ENCODE measurements at places on chromosomes 2 and 18.

DNA sequence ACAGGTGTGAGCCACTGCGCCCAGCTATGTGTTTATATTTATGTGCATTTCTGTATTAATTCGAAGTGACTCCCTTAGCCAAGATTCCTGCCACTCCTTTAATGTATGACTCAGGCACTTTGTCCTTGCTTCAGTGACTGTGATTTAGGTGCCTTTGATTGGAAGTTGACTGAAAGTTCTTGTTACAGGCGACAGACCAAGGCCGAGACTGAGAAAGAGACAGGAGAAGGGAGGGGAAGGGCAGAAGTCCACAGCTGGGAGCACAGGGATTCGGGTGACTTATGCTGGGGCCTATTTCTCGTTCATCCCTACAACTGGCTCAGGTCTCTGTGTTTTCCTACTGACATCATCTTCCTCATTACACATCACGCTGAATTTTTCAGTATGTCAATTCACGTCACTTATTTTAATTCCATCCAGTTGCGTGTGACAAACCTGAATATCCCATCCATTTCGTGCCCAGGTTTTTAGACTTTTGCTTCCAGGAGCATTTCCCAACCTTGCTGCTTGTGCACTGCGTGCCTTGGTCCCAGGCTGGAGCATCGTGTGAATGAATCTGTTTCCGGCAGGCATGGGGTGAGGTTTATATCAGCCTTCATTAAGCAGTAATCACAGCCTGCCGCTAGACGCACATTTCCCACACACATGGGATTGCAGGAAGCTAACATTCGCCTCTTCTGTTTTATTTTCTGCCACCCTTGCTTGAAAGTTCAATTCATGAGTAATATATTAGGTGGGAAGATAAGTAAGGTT lies 42.4 kb downstream of the TMEM18 start:
- no peak for ATAC-seq

DNA sequence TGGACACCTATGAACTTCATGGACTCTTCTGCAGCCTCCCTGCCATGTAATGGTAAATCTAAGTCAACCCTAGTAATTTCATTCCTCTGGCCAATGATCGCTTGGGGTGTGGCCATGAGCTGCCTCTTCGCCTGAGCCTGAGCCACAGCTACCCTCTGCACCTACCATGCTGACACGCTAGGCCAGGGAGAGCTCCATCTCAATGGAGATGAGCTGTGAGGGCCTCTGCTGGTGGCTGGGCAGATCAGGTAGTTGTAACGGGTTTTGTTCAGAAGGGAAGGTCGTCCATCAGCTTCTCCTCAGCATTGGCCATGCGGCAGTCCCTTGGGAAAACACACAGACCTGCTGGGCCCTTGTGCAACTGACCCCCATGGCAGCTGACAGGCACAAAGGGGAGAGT lies 24.4 kb downstream of the MPHOSPH10 start:
- ATAC-seq = peak; percentile 44

DNA sequence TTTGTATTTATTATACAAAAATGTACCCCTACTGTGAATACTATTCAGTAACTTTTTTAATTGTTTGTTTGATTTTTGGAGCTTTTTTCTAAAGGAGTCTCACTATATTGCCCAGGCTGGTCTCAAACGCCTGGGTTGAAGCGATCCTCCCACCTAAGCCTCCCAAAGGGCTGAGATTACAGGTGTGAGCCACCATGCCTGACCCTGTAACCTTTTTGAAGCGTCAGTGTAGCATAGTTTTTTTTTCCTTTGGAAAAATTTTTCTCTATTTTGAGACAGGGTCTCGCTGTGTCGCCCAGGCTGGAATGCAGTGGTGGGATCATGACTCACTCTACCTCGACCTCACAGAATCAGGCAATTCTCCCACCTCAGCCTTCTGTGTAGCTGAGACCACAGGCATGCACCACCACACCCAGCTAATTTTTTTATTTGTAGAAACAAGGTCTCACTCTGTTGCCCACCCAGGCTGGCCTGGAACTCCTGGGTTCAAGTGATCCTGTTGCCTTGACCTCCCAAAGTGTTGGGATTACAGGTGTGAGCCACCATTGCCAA lies 2.0 kb downstream of the GMCL1 start:
- no peak for ATAC-seq

- no peak for ATAC-seq
These were observed 22.6 kb upstream of the TMEM214 start for GRCh38 chr2:27010139-27010538.

DNA sequence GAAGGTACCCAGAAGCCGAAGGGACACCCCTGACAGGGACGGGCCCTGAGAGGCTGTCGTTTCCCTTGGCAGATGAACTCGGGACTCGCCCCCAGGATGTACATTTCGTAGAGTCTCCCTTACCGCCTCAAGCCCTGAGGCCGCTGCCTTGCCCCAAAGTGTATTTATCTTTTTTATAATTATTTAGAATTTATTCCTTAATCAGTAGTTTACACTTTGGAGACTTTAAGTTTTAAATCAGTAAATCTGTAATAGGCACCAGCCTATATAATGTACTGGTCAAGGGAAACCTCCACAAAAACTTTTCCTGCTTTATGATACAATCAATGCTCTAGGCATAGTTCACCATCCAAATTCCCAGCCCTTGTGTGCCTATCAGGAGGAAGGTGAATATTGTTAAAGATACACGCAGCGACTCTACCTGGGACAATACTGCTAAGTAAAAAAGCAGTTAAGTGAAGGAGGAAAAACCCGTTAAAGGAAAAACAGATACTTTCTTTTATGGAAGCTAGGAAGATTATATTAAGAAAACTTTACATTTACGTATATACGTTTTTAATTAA lies 848 bp downstream of the VRK2 start:
- ATAC-seq = no peak

- no peak for ATAC-seq
These were observed 83.9 kb downstream of the FAM210A start for GRCh38 chr18:13642440-13642827.

DNA sequence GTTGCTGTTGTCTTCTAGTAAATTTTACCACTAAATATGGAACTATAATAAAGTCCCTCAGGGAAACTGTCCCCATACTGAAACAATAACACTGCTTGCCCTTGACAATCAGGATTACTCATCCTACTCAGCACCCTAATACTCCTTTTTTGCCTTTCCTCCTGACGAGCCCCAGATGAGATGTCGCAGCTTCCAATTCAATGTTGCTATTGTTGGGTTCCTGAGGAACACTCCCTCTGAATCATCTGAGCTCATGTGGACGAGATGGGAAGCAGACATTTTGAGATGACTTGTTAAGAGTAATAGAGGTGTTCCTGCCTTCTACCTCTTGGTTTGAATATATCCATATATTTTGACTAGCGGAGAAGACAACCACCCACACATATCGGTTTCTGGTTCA lies 187.8 kb upstream of the FAM98A start:
- no peak for ATAC-seq

DNA sequence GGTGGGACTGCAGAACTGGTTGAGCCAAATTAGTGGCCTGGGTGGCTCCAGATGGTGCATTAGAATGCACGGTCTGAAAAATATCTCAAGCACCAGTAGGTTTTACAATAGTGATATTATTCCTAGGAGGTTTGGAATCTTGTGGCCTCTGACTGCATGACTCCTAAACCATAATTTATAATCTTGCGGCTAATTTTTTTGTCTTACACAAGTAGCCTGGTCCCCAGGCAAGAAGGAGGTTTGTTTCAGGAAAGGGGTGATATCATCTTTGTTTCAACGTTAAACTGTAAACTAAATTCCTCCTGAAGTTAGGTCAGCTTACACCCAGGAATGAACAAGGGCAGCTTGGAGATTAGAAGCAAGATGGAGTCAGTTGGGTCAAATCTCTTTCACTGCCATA lies 98.9 kb upstream of the ARL4C start:
- ATAC-seq = no peak
